Inflammatory macrophage (primary cell): ENCODE measurements at places on chromosomes 6 and 20.
A peak's percentile ranks its signal among the peaks of the same experiment; 100 is the strongest.

GRCh38 chr6:24882835-24883555, 52.8 kb downstream of the RIPOR2 start:
- no peak for DNase-seq

DNA sequence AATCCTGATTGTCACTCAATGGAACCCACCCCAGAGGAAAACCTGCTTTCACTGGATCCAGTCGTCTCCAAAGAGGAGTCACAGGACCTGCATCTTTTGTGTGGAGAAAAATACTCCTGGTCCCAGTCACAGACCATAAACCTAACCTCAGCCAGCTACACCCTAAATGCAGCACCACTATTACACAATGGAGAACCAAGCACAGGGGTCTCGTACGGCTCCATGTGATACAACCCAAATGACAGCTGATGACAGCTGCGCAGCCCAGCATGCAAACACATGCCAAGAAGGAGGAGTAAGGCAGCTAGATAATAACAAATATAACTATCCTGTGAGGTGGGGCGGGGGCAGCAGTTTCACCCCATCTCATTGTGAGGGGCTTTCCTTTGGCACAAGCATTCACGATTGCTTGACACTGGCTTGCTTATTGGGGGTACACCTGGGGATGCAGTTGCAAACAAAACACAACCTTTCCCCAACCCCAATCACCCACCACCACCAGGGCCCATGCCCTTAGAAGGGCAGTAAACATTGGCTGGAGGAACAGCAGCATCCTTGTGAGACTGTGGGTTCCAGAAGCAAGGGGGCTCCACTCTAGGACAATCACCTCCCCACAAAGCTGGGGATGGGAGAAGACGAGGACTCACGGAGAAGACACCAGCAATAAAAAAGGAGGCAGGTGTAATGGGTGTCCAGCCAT, 51.5 kb downstream of the TRERF1 start:
- no peak for DNase-seq

DNA sequence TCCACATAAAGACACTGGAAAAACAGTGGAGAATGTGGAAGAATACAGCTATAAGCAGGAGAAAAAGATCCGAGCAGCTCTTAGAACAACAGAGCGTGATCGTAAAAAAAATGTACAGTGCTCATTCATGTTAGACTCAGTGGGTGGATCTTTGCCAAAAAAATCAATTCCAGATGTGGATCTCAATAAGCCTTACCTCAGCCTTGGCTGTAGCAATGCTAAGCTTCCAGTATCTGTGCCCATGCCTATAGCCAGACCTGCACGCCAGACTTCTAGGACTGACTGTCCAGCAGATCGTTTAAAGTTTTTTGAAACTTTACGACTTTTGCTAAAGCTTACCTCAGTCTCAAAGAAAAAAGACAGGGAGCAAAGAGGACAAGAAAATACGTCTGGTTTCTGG, 57.1 kb downstream of the MAP3K4 start:
- DNase-seq = no peak

- DNase-seq = no peak
Measured at GRCh38 chr20:36008461-36009035, 40.2 kb downstream of the CNBD2 start.

- DNase-seq = no peak
Measured at GRCh38 chr20:23060629-23061028, 11.2 kb upstream of the THBD start.

GRCh38 chr20:24872291-24873024, 76.6 kb upstream of the CST7 start:
- no peak for DNase-seq

- no peak for DNase-seq
Measured at GRCh38 chr6:136790411-136791295, 1.6 kb downstream of the MAP3K5 start.

DNA sequence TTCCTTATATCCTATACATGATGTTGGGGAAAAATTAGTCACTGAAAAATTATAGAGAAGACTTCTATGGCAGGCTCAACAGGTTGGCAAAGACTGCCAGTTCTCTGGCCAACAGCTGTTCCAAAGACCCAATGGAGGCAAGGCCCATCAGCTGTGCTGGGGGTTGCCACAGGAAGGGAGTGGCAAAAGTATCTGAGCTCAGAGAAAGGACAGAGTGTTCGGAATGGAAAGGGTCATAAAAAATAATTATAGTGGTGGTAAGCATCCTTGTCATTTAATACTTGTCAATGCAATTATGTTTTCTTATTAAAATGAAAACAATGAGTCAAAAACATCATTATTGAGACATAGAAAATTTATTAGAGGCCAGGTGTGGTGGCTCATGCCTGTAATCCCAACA, 36.1 kb downstream of the FASTKD5 start:
- no peak for DNase-seq

- no peak for DNase-seq
Measured at GRCh38 chr20:16865406-16865805, 117.2 kb downstream of the OTOR start.

DNA sequence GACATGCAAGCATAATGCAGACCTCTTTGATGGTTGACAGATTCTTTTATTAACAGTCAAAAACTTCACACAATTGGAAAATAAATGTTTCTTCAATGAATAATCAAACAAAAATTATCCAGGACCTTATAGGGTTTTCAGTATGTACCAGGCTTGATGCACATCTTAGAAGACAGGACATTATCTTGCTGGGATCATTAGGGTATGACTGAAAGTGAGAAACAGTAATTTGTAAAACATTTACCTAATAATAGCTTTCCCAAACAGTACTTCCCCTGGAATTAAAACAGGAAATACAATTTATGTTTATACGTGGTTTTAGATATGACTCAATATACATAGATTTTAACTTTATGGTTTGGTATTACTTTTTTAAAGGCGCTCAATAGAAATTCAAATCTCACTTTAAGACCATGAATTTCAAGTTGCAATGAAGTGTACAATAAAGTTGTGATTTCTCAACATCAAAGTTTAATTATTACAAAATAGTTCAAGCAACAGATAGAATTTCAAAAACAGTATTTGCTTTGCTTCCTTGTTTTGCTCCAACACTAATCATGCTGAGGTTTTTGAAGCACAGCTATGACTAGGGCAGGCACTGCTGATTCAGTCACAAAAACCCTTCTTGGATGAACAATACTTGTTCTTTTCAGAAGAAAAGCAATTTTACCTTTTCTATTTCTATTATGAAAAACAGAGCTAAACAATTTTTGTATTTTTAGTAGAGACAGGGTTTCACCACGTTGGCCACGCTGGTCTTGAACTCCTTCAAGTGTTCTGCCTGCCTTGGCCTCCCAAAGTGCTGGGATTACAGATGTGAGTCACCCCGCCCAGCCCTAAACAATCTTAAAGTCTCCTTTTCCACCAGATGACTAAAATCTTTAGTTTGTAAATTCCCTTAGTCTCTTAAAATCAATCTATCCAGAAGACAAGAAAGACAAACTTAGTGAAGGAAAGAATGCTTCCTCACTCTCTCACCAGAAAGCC, 13.7 kb downstream of the SOD2 start:
- peak; percentile 79 for DNase-seq

- DNase-seq = no peak
Measured at GRCh38 chr6:36834576-36835341, 4.5 kb downstream of the CPNE5 start.

GRCh38 chr20:25308671-25309394, 60.9 kb downstream of the PYGB start:
- DNase-seq = peak; percentile 89

DNA sequence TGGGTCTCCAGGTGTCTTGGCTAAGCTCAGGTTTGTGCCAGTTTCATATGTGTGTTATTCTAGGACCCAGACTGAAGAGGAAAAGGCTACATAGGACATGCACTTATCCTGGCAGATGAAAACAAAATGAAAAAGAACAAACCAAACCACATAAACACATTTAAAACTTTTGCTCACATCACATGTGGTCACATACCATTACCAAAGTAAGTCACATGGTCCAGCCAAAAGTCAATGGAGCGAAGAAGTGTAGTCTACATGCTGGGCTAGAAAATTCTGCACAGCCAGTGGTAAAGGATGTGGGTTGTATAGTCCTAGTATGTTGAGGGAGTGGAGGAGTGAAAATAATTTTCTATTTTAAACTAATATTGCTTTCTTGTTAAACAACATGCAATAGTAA, 437.5 kb downstream of the BTBD3 start:
- no peak for DNase-seq

DNA sequence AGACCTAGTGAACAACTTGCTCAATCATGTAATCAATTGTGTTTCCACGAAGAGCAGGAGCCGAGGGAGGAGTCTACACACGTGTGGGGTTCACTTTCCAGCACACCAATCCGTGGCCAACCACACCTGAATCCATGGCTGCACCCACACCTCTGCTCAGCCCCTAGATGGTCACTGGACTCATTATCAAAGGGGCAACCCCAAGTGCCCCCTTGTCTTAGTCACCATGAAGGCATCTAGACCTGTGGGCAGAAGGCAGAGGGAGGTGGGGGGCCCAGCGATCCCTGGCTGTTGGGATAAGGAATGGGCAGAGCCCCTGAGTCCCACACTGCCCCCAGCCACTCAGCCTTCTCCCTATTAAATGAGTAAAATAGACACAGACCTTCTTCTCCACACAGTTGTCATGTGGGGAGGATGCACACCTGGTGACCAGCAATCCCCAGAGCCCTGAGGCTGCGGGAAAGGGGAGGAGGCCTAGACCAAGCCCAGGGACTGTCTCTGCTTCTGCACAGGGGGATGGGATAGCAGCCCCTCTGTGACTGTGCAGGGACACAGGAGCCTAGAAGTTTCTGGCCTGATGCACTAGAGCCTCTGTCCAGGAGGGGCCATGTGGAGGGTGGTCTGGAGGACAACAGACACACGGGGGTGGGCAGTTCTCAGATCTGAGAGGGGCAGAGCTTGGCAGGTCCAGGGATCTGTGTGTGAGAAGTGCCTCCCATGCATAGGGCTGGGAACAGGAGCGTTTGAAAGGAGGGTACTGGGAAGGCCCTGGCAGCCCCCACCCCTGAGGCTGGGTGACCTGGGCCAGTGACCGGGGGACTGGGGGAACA, 1.9 kb upstream of the RAET1L start:
- DNase-seq = no peak

DNA sequence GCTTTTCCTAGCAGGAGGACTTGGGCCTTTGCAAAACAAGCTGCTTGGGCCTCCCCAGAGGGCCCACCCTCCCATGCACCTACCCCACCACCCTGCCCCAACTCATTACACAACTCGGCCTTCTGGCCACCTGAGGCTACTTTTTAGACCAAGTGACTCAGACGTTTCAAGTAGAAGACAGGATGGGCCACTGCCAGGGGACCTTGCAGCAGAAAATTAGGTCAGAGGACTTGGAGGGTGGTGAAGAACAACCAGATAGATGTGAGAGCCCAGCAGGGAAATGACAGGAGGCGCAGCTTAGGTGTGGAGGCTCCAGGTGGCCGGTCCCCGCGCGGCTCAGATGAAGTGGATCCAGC, 1.4 kb downstream of the PPP1R3D start:
- no peak for DNase-seq

DNA sequence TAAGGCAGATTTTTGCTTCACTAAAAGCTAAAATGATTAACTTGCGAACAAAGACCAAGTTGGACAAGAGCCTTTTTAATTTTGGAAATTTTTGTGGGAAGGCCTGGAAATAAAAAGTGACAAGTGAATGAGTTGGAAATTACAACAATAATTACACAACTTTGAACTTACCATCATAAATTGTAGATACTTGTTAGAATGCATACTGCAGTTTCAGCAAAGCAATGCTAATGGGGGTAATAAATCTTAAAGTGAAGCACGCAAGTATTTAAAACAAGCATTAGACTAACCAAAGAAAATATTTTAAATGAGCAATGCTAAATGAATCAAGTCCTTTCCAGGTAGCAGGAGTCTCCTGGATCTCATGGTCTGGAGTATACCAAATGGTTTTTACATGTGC, 83.2 kb upstream of the EYA4 start:
- no peak for DNase-seq

DNA sequence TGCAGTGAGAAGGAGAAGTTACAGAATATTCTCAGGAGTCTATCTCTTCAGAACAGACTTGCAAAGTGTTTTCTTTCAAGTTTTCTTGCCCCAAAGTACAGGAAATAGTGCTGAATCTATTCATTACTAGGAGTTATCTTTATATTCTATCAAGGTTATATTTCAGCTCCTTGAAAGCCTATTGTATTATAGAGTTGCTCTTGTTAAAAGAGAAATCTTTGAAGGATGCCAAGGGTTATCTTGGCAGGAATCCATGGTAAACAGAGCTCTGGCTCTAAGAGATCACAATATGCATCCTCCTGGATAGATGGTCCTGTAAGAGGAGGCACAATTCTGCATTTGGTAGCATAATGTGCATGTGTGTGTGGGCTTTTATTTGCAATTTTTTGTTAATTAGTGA, 21.2 kb upstream of the SNRPB2 start:
- DNase-seq = no peak

DNA sequence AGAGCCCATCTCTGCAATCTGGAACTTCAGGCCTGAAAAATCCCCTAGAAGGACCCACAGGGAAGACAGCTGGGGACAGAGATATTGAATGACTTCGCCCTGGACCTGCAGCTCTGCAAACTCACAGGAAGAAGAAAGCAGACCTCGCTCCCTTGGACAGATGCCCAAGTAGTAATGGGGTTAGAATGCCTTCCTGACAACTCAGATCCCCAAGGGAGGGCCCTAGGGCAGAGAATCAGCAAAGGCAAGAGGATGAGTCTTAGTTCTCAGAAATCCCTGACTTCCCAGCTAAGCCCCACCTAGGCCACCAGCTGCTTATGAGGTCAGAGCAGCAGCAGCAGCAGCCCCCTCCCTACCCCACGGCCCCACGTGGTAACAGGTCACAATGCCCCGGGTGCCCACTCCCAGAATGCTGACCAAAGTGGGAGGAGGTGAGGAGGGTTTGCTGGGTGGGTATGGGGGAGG, at the start of gene C20orf141:
TSS of gene C20orf141 (plus strand) at position 401 of the 465 bp plus-strand sequence. CDS start 198 bp downstream, outside the sequence.
- DNase-seq = no peak
